ENCODE measurements at places on chromosomes 1 and 21.

- DNase-seq, result no peak
These were observed 50.1 kb downstream of the KLHDC7A start for GRCh38 chr1:18530587-18531502.

GRCh38 chr1:22860883-22861385, 111.7 kb downstream of the LACTBL1 start:
- no peak for DNase-seq

DNA sequence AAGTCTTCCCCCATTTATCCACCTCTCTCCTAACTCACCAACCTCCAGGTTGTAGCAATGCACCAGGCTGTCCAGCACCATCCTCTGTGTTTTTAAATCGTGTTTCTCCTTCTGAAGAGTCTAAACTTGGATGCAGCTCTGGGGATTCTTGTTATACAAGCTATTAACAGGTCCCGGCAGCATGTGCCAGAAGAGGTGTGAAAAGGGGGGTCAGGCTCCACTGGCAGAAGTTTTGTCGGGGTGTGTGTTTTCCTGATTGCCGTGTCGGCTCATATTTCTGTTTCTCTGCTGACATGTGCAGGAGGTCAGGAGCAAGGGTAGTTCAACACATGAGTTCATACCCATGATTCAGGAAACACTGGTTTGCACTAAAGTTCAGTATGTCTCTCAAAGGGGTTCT, 658.6 kb upstream of the CAMK1G start:
- DNase-seq, result no peak

- DNase-seq, result no peak
These were observed 96.9 kb upstream of the TARDBP start for GRCh38 chr1:10915594-10915993.

GRCh38 chr1:20366463-20367115, 75.9 kb downstream of the VWA5B1 start:
- no peak for DNase-seq

- no peak for DNase-seq
These were observed 24.5 kb upstream of the PALMD start for GRCh38 chr1:99621340-99621901.

DNA sequence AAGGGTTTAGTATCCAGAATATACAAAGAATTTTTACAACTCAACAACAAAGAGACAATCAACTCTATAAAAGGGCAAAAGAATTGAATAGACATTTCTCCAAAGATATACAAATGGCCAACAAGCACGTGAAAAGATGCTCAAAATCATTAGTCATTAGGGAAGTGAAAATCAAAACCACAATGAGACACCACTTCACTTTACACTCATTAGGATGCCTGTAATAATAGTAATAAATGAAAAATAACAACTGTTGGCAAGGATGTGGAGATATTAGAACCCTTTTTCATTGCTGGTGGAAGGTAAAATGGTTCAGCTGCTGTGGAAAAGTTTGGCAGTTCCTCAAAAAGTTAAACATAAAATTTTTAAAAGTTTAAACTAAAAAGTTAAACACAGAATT, 7.0 kb upstream of the ABCD3 start:
- no peak for DNase-seq

DNA sequence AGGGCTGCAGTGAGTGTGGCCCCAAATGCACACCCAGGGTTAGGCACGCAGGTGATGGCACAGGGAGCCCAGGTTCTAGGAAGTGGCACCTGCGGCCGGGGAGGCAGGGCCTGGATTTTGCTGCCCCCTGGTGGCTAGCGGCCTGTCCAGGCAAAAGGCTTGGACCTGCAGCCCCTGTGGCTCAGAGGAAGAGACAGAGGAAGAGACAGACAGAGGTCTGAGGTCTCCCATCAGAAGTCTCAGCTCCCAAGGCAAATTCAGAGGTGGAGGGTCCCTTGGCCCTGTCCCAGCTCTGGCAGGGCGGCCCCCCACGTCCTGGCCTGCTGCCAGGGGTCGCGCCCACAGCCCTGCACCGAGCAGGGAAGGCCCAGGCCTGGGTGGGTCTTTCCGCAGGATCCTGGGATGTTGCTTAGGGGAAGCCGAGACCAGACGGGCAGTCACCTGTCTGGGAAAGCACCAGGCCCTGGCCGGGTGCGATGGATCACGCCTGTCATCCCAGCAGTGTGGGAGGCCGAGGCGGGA, 8.0 kb upstream of the TNFRSF14 start:
- DNase-seq, result peak; percentile 68

DNA sequence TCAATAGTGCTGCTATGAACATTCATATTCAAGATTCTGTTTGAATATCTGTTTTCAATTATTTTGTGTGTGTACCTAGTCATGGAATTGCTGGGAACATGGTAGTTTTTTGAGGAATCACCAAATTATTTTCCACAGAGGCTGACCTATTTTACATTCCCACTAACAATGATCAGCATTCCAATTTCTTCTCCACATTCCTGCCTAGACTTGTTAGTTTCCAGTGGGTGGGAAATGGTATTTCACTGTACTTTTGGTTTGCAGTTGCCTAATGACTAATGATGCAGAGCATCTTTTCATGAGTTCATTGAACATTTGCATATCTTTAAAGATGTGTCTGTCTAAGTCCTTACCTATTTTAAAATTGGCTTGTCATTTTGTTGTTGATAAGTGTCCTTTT, 1182.6 kb upstream of the B3GALT2 start:
- DNase-seq, result no peak

- DNase-seq, result no peak
These were observed 7.1 kb downstream of the RHOU start for GRCh38 chr1:228742281-228742860.

GRCh38 chr1:147470079-147470478, 71.2 kb upstream of the BCL9 start:
- no peak for DNase-seq

DNA sequence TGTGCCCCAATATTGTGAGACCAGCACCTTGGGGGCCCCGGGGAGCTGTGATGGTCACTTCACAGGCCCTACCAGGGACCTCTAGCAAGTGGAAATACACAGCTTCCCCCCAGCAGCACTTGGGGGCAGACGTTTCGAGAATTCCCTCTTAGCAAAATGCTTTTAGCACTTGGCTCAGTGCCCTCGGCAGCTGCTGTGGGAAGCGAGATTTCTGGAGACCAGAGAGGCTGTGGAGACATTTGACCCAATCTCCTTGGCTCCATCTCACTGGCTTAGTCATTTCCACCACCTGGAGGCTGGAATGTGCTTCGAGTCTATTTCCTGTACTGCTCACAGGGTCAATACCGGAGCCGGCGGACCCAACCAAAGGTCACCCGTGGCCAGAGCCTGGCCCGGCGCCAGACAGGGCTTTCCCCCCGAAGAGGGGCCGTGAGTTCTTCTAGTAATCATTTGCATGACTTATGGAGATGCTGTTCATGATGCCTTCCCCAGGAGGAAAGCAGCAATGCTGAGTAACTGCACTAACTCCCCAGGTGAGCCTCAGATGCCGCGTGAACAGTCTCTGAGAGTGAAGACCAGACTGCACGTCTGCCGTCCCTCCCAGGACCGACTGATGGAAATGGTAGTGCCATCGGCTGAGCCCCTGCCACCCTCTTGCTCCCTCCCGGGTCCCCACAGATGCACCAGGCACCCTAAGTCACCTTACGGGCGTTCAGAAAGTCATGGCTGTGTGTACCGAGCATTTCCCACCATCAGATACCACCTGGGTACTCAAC, 4.4 kb upstream of the C2CD2 start:
- DNase-seq, result no peak

GRCh38 chr1:248404024-248404423, 1.2 kb downstream of the OR2T1 start:
- DNase-seq, result no peak

DNA sequence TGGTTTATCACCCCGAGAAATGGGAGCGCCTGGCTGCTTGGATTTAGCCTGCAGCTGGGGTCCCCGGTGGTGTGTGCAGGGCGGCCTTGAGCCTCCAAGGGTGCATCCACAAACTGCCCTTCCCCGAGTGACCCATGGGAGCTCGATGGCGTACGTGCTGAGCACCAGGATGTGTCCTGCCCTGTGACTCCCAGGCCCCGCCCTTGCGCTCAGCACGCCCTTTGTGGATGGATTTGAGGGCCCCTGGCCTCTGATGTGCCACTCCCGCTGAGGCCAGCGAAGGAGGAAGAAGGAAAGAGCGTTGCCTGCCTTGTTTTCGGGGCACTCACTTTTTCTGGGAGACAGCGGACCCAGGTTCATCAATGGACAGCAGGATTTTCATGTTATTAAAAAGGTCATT, 1.7 kb upstream of the TFF3 start:
- DNase-seq, result no peak

DNA sequence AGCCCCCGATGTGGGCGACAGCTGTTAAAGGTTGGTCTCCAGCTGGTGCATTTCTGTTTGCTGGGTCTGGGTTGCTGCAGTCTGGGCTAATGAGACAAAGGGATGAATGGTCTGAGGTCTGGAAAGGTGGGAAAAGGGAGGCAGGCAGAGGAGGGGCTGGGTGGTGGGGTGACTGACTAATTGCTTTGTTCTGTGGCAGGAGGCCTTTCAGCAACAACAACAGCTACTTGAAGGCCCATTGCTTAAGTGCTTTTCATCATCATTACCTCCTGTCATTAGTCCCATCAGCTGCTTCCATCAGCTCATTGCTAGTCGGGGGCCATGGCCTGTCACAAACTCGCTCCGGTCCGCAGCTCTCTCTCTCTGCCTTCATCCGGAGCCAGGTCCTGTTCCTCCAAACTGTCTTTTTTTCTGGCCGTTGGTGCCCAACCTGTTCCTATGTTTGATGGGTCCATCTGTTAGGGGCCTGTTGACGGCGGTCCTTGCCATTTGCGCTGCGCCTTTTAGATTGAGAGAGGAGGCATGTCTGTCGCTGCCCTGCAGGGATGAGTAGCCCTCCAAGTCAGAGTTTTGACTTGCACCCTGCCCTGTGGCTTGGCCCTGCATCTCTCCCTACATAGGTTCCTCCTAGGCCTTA, 105.6 kb upstream of the PLXNA2 start:
- no peak for DNase-seq

GRCh38 chr1:108585313-108585712, 25.4 kb downstream of the EEIG2 start:
- no peak for DNase-seq

GRCh38 chr1:176976225-176976624, 188.3 kb downstream of the ASTN1 start:
- DNase-seq, result no peak

DNA sequence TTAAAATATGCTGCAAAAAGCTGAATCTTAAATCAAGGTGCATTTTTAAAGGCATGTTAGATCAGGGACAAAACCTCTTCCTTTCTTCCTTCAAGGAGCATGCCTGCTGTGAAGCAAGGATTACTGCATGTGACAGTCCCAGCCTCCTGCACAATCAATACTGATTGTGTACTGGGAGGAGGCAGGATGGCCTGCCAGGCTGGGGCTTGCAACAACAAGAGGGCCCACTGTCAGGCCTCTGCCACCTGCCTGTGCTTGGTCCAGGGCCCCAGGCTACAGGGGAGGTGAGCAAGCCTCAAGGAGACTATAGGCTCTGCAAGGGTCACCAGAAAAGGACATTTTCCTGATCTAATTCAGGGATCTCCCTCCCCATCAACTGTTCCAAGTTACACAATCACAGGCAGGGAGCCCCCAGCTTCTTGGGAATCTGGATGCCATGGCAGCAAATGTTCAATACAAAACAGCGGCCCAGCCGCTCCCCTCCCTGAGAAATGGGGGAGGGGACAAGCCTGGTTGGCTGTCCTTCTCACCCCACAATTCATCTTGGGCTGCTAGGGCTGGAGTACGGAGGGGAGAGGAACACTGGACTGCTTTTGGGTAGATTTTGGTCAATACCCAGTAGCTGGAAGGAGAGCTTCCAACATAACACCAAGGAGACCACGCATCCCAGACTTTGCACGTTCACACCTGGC, 76.7 kb downstream of the SSBP3 start:
- no peak for DNase-seq

DNA sequence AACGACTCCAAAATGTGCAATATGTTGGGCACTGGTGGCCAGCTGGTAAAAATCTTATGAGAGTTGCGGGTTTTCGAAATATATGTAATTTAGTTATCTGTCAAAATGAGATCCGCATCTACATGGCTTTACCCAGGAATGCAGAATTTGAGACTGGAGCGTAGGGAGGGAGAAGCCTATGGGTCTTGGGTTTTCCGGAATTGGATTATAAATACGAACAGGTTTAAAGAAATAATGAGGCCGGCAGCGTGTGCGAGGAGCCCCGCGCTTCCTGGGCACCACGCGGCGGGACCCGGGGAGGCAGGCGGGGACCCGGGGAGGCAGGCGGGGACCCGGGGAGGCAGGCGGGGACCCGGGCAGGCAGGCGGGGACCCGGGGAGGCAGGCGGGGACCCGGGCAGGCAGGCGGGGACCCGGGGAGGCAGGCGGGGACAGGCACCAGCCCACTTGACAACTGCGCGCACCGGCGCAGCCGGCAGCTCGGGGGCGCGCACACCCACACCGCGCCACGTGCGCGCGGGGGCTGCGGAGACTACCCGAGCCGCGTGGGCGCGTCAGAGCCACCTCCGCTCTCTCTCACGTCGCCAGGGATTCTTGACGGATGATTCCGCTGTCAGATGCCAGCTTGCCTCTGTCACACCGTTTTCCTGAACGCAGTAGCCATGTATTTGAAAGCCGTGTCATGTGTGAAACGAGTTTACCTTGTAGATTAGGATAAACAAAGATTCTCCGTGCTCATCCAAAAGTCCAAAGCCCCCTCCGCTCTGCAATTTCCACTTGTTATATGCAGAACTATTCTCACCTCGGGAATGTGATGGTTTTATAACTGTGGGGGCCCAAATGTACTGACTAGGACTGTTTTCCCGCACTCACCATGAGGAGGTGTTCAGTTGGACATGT, 54.3 kb upstream of the HNRNPU start:
- DNase-seq, result peak; percentile 57

GRCh38 chr1:40905061-40905460, 42.9 kb upstream of the CITED4 start:
- no peak for DNase-seq

DNA sequence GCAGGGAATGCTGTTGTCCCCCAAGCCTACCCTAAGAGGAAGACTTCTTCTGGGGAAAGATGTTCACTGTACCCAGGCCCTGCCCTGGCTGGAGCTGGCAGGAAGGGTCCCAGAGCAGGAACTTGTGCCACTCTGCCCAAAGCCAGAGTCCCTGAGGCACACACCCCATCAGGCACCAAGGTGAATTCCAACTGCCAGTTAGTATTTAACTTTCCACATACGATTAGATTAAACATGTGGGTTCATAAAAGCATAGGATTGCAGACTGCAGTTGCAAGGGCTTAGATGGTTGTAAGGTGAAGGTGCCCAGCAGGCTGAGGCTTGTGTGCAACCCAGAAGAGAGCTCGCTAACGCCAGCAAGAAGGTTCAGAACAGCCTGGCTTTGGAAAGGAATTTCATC, at the start of gene KCNE2:
Gene KCNE2, plus strand, starts transcription at position 274 of the 400 bp plus-strand sequence. CDS start 6,473 bp downstream, outside the sequence.
- DNase-seq, result no peak

Data from stimulated activated CD8-positive, alpha-beta memory T cell treated with anti-CD3 and anti-CD28 coated beads, Interleukin-4, amount 100 ng/mL, for 4 hours (primary cell).